ENCODE measurements at places on chromosomes 2 and 18.

DNA sequence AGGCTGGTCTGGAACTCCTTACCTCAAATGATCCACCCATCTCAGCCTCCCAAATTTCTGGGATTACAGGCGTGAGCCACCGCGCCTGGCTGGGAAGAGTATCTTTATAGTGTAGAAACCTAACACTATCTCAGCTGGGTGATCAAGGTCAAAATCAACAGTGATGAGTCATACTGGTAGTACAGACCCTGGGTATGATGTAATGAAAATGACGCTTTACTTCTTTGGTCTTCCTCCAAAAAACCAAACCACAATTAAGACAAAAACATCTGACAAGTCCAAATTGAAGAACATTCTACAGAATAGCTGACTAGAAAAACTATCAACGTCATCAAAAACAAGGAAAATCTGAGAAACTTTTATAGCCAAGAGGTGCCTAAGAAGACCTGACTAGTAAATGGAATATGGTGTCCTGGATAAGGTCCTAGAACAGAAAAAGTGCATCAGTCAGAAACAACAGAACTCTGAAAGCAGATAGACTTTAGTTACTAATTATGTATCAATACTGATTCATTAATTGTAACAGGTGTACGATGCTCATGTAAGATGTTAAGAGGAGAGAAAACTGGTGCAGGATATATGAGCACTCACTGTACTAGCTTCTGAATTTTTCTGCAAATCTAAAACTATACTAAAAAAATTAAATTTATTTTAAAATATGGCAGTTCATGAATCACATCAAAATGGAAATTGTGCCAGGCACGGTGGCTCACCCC, 25.4 kb downstream of the PDCL3 start:
- DNase-seq: peak; percentile 8

DNA sequence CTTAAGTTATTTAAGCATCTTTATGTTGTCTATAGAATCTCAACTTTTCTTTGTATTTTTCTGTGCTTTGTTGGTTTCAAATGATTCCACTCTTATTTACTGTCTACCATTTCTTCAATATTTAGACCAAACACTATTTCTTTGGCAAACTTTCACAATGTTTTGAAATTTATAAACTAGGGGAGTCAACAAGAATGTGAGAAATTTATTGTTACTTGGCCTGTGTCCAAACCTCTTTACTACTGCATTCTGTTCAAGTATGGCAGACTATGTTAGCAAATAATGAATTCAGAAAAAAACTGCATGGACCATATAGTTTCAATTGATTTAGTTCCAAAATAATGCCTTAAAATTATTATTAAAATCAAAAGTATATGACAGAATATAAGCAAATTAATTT, 470.2 kb downstream of the FBXO15 start:
- DNase-seq: no peak

DNA sequence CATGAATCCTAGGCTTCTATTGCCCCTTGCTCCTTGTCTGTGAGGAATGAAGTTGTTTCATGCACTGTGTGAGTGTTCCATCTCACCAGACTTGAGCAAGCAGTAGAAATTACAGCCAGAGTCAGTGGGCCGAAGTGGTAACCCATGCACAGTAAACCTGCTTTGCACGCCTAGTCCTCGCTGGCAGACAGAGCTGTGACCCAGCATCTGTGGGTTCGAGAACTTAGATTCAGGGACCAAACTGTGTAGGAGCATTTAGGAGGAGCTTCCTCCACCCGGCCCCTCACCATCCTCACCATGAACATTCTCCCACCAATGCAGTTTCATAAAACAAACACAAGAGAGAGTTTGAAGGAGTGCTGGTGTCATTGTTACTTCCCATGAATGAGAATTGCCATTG, 21.6 kb upstream of the TEX51 start:
- DNase-seq: no peak

- DNase-seq: no peak
Measured at GRCh38 chr2:133303150-133303549, 265.1 kb downstream of the NCKAP5 start.

DNA sequence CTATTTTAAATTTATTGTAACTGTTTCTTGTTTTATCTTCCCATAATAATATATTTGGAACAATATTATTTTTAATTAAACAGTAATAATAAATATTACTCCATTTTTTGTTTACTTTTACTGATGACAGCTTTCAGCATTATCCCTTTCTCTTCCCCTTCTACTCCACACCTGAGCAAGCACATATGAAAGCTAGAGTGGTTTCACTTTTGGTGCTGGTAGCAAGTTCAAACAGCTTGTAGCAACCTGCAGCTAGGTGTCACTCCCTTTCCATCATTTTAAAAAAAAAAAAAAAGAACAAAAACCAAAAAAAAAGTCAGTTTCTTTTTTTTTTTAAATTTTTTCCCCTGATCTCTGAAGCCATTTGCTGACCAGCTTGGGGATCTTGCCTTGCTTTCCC, 801.8 kb downstream of the CCDC85A start:
- DNase-seq: no peak

DNA sequence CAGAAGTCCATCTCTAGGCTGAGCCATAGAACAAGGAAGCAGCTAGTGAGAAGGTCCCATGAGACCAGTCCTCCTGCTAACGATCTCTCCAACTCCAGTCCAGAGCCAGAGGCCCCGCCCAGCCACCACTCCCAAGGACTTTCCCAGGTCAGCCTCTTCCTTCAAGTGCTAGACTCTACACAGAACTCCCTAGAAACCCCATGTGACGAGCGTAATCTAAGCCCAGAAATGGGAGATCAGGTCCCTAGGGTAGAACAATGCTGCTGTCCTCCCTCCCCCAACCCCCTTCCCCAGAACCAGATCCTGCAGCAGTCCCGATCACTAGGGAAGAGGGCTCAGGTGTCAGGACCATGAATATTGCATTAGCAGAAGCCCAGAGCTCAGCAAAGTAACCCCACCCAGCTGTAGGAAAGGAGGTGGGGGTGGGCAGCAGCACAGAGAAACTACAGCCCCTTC, 6.9 kb downstream of the DCTN1 start:
- DNase-seq: no peak

DNA sequence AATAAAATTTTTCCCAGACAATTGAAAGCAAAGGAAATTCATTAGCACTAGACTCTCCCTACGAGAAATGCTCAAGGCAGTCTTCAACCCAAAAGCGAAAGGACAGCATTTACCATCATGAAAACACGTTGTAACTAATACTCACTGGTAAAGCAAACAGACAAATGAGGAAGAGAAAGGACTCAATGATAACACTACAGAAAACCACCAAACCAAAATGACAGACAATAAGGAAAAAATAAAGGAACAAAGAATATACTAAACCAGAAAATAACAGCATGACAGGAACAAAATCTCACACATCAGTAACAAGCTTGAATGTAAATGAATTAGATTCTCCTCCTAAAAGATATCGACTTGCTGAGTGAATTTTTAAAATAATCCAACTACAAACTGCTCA, 190.7 kb downstream of the NOL4 start:
- DNase-seq: no peak

DNA sequence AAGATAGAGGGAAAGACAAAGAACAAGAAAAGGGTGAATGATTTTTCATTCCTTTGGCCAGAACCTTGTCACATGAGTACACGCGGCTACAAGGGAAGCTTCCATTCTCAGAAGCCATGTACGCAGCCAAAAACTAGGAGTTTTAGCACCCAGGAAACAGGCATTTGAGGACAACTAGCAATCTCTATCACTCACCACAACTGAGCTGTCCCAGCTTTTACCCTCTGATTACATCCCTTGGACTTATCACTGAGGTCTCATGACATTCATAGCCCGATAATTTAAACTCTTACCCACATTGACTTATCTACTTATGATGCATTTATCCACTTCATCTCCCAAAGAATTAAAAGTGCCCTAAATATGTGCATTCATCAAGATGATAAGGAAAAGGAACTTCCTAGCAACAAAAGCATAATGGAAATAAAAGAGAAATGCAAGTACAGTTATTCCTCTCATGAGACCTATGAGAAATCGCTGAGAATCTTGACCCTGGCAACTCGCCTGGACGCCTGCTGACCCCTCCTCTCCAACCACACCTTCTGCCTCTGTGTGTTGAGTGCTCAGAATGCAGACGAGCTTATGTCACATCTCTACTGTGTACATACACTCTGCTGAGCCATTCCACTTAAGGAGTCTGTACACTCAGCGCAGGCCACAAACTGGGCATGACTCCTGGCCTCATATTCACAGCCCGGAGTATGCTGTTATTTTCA, 28.7 kb upstream of the MFSD6 start:
- DNase-seq: no peak

- no peak for DNase-seq
Measured at GRCh38 chr2:216696321-216696720, 972 bp upstream of the IGFBP5 start.

DNA sequence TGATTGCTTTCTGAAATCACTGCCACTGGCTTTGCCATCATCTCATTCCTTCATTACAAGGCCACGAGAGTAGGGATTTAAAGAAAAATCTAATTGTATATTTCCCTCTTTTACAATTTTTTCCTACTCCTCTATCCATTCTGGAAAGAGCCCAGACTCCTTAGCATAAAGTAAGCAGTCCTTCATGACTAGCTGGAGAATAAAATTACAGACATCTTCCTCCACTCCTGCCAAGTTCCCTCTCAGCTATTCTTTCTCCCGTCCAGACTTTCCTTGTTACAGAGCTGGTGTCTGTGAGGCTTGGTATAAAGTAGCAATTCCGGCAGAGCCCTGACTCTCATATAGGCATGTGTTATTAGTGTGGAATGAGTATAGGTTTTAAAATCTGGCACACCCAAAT, 806.8 kb downstream of the PLCL1 start:
- no peak for DNase-seq

GRCh38 chr2:219630770-219631405, 3.5 kb downstream of the SLC4A3 start:
- no peak for DNase-seq
